ENCODE measurements at places on chromosomes 2 and 18.

GRCh38 chr2:36359067-36359466 lies 3.5 kb downstream of the CRIM1 start:
- no peak for DNase-seq

DNA sequence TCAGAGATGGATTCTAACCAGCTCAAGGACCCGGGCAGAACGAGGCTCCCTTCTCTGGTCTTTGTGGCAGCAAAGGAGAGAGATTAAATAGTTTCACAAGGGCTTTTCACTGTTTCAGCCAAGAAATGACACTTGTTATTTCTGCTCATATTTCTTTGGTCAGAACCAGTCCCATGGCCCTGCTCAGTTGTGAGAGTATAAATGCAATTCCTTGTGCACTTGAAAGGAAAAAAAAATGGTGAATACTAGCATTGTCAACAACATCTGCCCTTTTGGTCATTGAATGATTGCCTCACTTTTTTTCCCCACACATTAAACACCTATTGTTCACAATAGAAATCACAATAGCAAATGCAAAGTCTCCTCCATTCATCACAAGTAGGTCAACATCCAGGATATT lies 104.4 kb downstream of the RDH14 start:
- no peak for DNase-seq

DNA sequence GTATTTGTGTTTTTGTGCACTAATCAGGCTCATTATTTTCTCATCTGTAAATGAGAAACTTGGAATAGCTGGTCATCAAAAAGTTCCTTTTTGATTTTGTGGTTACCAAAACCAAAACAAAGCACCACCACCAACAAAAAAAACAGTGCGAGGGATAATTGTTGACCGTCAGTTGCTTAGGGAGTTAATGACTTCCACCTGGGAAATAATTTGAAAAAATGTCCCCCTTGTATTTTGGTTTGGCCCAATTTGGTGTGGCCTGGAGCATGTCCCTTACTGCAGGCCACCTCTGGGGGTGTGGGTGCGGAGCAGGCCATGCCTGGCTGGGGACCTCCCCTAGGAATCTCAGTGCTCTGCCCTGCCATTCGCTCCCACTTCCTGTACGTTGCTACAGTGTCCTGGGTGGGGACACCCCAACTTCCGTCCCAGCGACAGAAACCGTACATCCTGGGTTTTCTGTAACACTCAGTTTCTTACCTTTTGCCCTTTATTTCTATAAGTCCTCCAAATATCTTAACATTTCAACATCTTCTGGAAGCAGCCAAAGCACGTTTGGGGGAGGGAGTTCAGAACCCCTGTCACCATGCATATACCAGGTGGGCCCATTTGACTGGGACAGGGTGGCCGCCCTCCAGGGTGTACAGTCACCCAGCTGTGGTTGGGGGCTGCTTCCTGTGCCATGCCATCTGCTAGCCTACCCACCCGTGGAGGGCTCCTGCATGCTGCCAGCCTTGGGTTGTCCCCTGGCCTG lies 31.3 kb downstream of the NCK2 start:
- no peak for DNase-seq

DNA sequence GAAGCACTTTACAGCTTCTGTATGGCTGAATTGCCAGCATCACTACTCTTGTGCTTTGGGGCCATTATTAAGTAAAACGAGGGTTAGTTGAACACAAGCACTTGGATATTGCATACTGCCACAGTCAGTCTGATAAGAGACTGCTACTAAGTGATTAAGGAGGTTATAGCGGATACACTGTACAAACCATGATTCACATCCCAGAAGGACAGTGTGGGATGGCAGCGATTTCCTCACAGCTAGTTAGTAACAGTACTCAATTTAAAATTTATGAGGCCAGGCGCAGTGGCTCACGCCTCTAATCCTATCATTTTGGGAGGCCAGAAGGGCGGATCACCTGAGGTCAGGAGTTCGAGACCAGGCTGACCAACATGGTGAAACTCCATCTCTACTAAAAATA lies 2.6 kb upstream of the BMPR2 start:
- DNase-seq, result no peak

DNA sequence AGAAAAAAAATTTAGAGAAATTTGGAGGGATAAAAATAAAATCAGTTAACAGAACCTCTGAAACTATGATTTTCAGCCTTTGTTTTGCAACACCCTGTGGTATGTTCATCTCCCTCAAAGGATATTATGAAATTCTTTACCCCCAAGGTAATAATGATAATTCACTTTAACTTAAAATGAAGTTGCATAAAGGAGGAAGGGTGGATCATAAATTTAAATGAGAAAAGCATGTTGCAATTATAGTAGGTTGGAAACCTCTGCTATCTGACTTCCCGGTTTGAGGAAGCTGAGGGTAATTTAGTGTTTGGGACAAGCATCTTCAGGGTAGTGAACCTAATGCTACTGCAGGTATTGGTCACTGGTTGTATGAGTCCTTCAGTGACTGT lies 102.9 kb downstream of the BABAM2 start:
- no peak for DNase-seq

DNA sequence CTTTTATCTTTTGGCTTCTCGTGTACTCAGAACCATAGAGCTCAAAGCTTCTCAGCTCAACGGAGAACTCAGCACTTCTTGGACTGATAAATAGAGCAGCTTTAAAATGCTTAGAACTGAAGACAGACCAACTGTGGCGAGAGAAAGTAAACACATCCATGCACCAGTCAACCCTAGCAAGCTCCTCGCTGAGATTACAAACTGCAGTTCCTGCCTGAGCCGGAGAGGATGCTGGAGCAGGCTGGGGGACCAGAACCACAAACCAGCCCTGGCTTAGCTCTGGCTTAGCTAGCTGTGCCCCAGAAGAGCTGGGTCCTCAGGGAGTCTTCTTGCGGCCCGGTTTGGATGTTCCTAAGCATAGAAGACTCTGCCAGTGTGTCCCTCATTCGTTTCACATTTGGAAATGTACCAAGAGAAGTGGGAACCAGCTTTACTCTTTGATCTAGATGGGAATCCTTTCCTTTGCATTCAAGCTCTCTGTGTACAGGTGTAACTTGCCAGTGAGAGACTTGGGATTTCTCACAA lies 5.6 kb downstream of the PAX8 start:
- no peak for DNase-seq

All from stimulated activated CD4-positive, alpha-beta T cell treated with anti-CD3 and anti-CD28 coated beads, TNF-alpha, amount 100 ng/mL, for 4 hours (primary cell).